ENCODE measurements at places on chromosomes 2 and 18.

- peak; percentile 46 for DNase-seq
Observed at GRCh38 chr2:144876013-144876412, 356.1 kb upstream of the ZEB2 start.

GRCh38 chr2:28282861-28283646 lies 109.6 kb upstream of the FOSL2 start:
- DNase-seq, result no peak

- DNase-seq, result no peak
Observed at GRCh38 chr2:163281717-163282116, 443.1 kb upstream of the KCNH7 start.

- no peak for DNase-seq
Observed at GRCh38 chr2:239662413-239663120, 261.7 kb upstream of the HDAC4 start.

DNA sequence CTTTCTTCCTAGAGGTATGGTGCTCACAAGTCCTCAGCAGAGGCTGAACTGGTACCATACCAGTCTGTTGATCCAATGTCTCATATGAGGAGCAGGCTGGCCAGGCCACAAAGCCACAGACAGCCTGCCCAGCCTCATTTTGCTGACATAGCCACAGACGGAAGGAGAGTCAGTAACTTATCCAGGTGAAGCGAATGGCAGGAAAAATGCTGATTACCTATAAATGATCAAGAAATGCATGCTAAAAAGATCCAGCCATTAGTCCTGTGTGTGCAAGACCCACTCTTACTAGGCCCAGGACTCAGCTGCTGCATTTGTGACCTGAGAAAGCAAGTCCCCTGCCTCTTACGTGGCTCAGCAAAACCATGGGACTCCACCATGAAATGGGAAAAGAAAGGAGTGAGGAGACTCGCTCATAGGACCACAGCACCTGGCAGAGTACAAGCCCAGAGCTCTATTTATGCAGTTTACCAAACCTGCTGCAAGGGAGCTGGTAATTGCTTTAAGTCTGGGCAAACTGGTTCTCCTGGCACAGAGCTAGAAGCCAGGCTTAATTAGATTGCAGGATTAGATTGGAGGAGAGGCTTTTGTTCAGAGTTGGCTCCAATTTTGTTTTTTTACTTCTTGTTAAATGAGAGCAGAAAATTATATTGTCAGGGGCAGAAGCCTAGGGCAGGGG lies 19.0 kb downstream of the RHOB start:
- no peak for DNase-seq

DNA sequence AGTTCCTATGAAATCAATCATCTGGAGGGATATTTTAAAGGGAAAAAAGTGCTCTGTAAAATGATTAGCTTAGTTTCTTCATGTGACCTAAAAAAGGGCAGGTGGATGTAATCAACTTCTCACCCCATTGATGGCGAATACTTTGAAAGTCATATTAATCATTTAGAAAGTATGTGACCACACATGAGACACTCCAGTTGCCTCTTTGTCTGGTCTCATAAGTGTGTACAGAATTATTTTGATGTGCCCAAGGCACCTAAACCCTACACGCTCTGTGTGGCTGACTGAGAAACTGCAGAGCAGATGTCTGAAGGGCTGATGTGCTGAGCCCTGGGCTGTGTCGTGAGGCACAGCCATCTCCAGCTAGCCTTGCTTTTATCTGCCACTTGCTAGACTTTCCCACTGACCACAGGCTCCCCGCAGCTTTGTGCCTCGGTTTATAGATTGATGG lies 26.9 kb downstream of the SGPP2 start:
- DNase-seq, result no peak

GRCh38 chr2:31446848-31447247 lies 32.3 kb upstream of the XDH start:
- peak; percentile 97 for DNase-seq
